ENCODE measurements at places on chromosomes 2 and 18.

GRCh38 chr2:190990132-190990531, 23.8 kb downstream of the STAT1 start:
- no peak for DNase-seq

GRCh38 chr2:229622495-229623355, 91.6 kb downstream of the DNER start:
- DNase-seq, result no peak

- DNase-seq, result no peak
Observed at GRCh38 chr2:142973160-142973821, 95.8 kb downstream of the KYNU start.

GRCh38 chr2:154952346-154952980, 254.0 kb downstream of the KCNJ3 start:
- DNase-seq, result no peak

DNA sequence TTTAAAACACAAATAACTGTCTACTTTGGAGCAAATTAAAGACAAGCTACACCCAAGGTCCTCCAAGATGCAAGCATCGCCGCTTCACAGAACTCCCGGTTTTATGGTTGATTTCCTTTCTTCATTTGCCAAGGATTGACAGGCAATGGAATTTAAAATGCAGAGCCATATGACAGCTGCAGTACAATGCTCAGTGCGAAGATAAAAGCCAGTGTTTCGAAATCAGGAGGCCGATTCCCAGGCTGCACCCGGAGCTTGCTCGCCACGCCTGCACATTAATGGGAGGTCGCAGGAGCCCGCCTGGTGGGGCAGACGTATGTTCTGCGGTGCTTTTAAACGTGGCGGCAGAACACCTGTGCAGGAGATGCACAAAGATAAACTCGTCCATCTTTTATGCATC, 727.6 kb upstream of the SOX11 start:
- DNase-seq, result no peak

DNA sequence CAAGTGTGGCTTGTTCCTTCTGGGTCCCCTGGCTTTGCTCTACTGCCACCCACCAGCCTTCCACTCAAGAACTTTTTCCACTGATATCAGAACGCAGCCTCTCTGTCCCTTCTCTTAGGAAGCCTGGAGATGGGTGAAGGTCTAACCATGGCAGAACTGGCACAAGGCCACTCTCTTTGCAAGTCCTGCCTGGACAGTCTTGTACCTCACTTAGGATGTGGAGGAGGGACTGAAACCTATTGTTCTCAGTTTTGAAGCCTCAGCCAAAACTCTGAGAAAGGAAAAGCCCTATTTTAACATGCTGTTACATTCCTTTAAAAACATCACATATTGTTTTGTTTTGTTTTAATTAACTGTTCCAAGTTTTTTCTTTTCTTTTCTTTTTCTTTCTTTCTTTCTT, 58.9 kb upstream of the NCOA1 start:
- DNase-seq, result no peak

DNA sequence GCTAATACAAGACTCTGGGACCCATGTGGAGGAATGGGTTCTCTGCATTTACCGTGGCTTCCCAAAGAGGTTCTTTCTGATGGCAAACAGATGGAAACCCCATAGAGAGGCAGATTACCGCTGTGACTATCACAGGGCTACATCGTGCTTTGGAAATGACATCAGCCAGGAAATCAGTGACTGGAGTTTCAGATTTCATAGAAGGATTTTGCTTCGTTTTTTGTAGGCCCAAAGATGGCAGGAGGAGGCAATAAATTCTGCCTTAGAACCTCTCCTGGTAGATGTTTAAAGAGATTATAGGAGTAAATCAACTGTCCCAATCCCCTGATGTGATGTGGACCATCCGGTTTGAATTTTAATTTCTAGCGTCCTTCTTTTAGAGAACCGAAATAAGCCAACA, 214.1 kb downstream of the AGPS start:
- DNase-seq, result no peak

- DNase-seq, result no peak
Observed at GRCh38 chr2:77190721-77191346, 331.3 kb downstream of the LRRTM4 start.

GRCh38 chr2:189347540-189347939, 93.7 kb upstream of the WDR75 start:
- DNase-seq, result no peak

- no peak for DNase-seq
Observed at GRCh38 chr2:217981971-217982370, 20.8 kb downstream of the TNS1 start.

DNA sequence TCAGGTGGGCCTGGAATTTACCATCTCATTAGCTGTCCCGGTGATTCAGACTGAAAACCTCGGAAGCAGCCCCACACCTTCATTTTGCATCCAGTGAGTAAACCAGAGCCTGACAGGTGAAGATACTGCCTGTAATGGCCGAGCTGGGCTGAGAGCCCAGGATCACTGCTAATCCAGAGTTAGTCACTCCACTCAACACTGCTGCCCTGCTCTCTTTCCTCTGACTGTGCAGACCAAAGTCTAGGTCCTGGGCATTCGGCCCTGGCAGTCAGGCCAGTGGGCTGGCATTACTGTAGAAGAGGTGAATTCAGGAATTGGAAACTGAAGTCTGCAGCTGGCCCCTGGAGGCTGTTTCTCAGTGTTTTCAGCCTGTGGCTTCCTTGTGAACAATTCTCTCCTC, 44.3 kb downstream of the TMEM17 start:
- DNase-seq, result no peak

DNA sequence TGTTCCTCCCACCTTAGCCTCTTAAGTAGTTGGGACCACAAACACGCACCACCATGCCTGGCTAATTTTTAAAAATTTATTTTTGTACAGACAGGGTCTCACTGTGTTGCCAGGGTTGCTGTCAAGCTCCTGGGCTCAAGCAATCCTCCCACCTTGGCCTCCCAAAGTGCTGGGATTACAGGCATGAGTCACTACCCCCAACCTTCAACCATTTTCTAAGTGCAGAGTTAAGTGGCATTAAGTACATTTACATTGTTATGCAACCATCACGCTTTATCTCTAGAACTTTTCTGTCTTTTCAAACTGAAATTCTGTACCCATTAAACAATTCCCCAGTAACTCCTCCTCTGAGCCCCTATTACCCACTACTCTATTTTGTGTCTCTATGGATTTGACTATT, 45.9 kb upstream of the AFF3 start:
- DNase-seq, result no peak

GRCh38 chr2:30306522-30306921, 75.2 kb downstream of the LBH start:
- DNase-seq, result no peak

- no peak for DNase-seq
Observed at GRCh38 chr2:188158337-188159100, 133.2 kb upstream of the GULP1 start.

GRCh38 chr2:85449214-85449588, 30.7 kb downstream of the SH2D6 start:
- no peak for DNase-seq

GRCh38 chr2:85310330-85310729, 17.5 kb downstream of the TGOLN2 start:
- DNase-seq, result peak; percentile 66

- DNase-seq, result no peak
Observed at GRCh38 chr2:46781468-46782189, 134.0 kb downstream of the MCFD2 start.

DNA sequence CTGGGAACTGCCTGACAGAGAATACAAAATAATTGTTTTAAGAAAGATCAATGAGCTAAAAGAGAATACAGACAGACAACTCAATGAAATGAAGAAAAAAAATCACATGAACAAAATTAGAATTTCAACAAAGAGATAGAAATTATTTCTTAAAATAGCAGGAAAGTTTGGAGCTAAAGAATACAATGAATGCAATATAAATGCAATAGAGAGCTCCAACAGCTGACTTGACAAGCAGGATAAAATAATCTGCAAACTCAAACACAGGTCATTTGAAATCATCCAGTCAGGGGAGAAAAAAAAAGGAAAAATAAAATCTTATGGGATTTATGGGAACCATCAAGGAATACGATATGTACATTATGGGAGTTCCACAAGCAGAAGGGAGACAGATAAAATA, 902.7 kb upstream of the ZEB2 start:
- DNase-seq, result peak; percentile 10

DNA sequence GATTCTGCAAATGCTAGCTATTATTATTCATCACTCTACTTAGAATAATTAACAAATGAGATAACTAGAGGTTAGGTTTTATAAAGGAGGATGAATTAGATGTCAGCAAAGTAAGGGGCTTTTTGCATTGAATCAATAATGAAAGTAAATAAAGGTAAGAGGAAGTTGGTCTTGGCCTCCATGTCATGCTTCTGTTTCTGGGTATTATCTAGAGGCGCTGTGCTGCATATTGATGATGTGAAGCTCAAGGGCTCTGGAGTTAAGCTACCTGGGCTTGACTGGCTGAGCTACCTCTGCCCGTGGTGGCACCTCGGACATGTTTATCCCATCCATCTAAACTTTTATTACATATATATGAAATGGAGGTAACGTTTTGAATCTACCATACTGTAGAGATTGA, 350.9 kb downstream of the PARD3B start:
- no peak for DNase-seq

- DNase-seq, result no peak
Observed at GRCh38 chr2:96885432-96886347, 15.8 kb upstream of the SEMA4C start.

- DNase-seq, result no peak
Observed at GRCh38 chr18:45379903-45380302, 235.4 kb upstream of the SLC14A2 start.

DNA sequence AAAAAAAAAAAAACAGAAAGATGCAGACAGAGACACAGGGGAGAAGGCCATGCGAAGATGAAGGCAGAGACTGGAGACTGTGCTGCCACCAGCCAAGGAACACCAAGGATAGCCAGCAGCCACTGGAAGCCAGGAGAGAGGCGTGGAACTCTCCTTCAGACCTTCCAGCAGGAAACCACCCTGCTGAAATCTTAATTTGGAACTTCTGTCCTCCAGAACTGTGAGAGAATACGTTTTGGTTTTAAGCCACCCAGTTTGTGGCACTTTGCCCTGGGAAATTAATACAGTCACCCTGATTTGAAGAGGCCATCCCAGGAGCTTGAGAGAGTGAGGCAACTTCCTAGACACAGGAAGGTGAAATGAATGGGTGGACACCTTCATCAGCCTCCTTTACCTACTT, 93.7 kb downstream of the IRS1 start:
- no peak for DNase-seq

DNA sequence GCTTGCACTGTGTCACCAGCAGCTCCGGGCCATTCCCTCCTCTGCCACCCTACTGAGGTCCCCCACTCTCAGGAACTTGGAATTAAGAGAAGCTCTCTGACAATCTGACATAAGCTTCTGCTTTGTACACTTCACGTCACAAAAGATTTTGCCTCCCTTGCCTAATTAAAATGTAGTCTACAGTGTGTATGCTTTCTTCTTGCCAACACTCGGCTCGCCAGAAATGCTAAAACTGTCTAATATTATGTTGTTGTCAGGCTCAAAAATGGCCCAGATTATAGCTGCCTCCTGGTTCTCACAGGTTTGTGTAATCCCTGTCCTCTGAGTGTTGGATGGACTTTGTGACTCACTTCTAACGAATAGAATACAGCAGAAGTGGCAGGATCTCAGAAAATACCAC, 474.7 kb downstream of the MBD2 start:
- DNase-seq, result no peak

DNA sequence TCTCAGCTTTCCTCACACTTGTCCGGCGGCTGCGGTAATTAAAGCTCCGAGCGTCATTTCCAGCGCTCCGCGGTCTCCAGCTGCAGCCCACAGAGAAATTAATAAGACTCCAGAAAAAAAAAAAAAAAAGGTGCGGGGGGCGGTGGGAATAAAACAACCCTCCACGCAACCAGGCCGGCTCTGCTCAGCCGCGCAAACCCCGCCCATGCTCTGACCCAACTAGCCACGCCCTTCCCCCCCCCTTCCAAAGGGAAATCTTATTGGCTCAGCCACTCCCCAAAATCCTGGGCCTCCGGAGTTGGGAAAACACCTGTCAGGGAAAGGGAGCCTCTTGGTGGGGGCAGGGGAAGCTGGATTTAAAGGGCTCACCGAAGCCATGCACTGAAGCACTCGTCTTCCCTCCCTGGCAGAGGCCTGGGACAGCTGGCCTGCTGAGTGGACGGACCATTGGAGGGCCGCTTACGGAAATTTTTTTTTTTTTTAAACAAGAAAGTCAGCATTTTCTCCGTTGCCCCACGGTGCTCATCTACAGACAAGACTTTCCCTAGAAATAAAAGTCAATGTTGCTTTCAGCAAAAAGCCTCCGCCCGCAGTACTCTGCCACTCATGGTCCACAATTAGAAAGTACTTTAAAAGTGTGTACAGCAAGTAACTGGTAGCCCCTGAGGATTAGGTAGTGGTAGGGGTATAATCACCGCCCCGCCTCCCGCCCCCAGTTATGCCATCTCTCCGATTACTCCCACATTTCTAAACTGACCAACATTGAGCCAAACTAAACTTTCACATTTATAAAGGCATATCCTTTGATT, 674 bp upstream of the ERBB4 start:
- DNase-seq, result no peak

DNA sequence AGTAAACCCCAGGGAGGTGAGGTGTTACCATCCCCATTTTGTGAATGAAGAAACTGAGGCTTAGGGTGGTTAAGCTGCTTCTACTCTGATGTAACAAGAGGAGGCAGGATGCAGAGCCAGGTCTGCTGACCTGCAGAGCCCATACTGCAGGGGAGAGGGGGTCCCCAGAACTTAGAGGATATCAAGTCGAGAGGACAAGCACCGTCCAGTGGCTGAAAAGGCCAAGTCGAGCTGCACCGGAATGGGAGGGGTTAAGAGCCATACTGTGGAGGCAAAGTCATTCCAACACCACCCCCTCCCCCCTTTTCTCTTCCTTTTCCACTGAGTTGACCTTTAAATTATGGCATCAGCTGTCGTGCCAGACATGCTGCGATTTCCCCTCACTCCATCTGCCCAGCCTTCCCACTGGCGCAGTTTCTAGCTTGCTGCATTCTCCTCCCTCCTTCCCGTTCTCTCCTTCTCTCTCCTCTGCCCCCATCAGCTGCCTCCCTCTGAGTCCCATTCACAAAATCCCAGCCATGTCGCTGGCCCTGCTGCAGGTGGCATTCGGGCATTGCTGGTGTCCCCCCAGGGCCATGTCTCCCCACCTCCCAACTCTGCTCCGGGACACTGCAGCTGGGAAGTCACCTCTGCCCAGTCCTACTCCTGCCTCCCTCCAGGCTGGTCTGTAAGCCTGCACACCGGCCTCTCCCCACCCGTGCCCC, 346.9 kb downstream of the DYSF start:
- no peak for DNase-seq

- DNase-seq, result no peak
Observed at GRCh38 chr18:9069601-9070000, 32.9 kb upstream of the NDUFV2 start.

DNA sequence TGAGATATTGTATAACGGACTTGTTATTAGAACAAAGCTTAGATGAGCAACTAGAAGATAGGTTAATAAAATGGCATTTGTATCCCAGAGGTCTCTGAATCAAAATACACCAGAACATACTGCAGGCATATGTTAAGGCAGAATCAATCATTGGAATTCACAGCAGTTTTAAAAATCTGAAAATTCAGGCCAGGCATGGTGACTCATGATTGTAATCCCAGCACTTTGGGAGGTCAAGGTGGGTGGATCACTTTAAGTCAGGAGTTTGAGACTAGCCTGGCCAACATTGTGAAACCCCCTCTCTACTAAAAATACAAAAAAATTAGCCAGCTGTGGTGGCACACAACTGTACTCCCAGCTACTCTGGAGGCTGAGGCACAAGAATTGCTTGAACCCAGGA, 405.2 kb downstream of the ZEB2 start:
- DNase-seq, result no peak
